Activated CD4-positive, alpha-beta T cell treated with anti-CD3 and anti-CD28 coated beads, Interleukin-2, amount 10 ng/mL, durations not matched to agents 24 days and 14 days (primary cell): ENCODE measurements at places on chromosomes 6 and 20. TPM values are rescaled to one million over a fixed set of nuclear protein-coding genes. Genes with fewer than 3 reads are reported as not detected.

DNA sequence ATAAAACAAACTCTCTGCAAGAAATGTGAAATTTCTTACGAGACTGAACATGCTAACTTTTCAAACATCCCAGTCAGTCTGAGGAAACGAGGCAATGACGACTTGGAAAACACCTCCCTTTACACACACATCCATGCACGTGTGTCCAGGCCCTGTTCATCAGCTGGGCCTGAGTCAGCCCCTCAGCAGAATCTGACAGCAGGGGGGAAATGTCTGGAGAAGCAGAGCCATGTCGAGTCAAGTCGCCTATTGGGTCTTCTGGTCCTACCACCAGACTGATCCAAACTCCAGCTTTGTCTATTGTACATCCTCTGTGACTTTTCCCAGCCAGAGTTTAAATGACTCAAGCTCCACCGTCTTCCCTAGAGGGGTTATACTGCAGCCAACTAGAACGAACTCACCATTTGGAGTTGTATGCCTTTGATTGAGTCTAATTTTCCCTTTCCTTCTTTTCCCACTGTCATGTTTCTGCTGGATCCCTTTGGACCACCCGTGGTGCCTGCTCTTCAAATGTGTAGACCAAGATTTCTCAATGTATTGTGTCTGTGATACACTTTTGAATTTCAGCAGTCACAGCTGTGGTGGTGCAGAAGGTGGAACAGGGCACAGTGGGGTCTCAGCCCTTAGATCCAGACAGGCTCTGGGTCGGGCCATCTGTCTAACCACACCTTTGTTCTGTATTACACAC is 254.0 kb downstream of the CDC5L start:
- DNase-seq: no peak

CYP39A1 gene
- not detected in 2 replicates for total RNA-seq

DNA sequence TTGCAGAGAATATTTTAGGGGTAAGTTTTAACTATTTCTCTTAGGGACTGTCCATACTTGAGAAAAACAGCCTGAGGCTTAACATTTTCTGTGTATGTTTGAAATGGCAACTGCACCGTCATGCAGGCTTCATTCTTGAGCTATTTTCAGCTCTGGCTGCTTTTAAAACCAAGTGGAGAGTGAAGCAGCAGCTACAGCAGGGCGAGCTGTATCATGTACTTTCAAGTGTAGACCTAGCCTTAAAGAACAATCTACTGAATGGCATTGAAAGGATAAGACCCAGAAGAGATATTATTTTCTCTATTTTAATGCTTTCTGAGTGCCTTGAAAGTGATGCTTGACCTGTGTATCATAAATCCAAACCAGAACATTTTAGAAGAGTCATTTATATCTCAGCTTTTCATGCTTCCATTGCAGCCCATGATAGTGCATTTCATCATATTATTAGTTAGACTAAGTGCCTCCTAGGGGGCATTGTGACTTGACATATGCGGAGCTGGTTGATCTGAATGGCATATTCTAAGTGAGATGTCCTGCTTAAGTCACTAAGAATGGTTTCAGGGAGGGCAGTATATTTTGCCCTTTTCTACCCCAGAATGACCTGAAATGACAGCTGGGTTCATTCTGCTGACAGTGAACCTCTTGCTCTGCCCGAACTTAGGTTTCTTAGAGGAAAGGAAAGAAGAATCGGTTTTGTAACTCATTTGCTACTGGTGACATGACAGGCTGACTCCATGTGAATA is 85.3 kb downstream of the NKAIN2 start:
- no peak for DNase-seq

NKX2-4 gene
- not detected in 2 replicates for total RNA-seq

NOTCH4 gene
- total RNA-seq: 0.28 and 0.37 TPM in 2 replicates

GRCh38 chr6:106694343-106694742 is 65.0 kb downstream of the QRSL1 start:
- no peak for DNase-seq
